Caki2 (cell line): ENCODE measurements at places on chromosomes 12 and 14. TPM values are rescaled to one million over a fixed set of nuclear protein-coding genes. Genes with fewer than 3 reads are reported as not detected.

Gene MYRFL
- not detected in 2 replicates for total RNA-seq

Gene AQP6
- total RNA-seq, result not detected in 2 replicates

- no peak for DNase-seq
These were observed 90.0 kb downstream of the RNF34 start for GRCh38 chr12:121489874-121490273.

DNA sequence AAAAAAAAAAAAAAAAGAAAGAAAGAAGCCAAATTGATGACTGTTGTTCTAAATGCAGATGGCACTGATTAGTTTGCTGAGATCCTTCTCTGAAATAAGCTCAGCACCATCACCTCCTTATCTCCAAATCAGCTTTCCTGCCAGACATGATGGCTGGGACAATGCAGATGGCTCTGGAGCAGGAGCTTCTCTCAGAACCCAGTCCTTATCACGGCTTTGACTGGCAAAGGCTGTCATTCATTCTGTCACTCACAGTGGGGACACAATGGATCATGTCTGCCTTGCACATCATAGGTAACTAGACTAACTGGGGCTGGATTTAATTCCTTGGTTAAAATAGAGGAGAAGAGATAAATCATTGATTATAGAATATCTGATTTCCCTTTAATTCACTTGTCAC lies 146.3 kb downstream of the PDZRN4 start:
- no peak for DNase-seq

- DNase-seq, result no peak
These were observed 5.0 kb upstream of the GAPDH start for GRCh38 chr12:6529291-6529737.
